ENCODE measurements at places on chromosomes 6 and 20. TPM values are rescaled to one million over a fixed set of nuclear protein-coding genes. Genes with fewer than 3 reads are reported as not detected.

SLC22A7 gene
- not detected for total RNA-seq

RIMS1 gene
- 2.3 TPM for total RNA-seq

ALDH8A1 gene
- total RNA-seq: not detected

HLA-DMB gene
- 6.6 TPM for total RNA-seq

FLOT1 gene
- 79.3 TPM for total RNA-seq

MOXD1 gene
- 17.6 TPM for total RNA-seq

ULBP2 gene
- total RNA-seq: not detected

All from tongue (tissue), 3 donors.